NT2/D1 (cell line): ENCODE measurements at places on chromosomes 7 and 10.

- DNase-seq = no peak
Measured at GRCh38 chr10:34219753-34220548, 595.1 kb downstream of the PARD3 start.

- DNase-seq = no peak
Measured at GRCh38 chr10:112792487-112793201, 157.4 kb upstream of the TCF7L2 start.

GRCh38 chr10:29223326-29223725, 65.5 kb upstream of the LYZL1 start:
- DNase-seq = no peak

GRCh38 chr10:123146894-123147634, 872 bp upstream of the HMX2 start:
- DNase-seq = no peak

GRCh38 chr10:97025613-97026242, 160.0 kb downstream of the SLIT1 start:
- DNase-seq = peak; percentile 56

DNA sequence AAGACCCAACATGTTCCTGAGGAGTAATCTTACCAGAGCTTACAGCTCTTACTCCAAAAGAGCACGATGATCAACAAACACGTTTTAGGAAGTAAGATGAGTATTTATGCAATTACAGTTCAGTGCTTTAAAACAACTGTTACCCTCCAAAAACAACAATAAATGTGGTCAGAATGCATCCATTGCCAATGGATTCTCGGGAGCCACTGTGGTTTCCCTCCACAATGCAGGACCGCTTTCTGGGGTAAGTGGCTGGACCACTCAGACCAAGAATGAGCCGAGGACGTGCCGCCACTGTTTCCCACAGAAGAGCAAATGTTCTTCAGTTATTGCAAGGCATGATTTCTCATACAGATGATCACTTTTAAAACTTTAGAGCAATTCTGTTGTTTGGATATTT, 232.3 kb upstream of the MKLN1 start:
- DNase-seq = no peak

GRCh38 chr7:139915864-139916716, 87.0 kb downstream of the TBXAS1 start:
- DNase-seq = no peak

GRCh38 chr7:155526225-155526624, 20.1 kb downstream of the CNPY1 start:
- no peak for DNase-seq

DNA sequence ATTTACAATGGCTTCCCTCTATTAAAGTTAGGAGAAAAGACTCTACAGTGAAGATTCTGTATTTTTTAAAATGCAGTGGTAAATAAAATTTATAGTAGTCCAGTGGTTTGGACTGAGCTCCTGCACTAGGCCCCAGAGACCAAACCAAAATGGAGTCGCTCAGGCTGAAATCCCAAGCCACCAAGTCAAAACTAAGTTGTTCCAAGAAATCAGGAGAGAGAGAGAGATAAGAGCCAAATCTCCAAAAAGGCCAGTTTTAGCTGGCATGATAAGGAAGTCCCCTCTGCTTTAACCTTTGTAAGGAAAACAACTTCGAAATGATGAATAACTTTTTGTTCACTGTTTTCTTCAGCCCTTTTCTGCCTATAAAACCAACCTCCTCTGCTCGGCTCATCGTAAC, 265.9 kb upstream of the KLF14 start:
- DNase-seq = no peak
